Brain (organoid and tissue), 16 donors: ENCODE measurements at places on chromosomes 3 and 15. TPM values are rescaled to one million over a fixed set of nuclear protein-coding genes. Genes with fewer than 3 reads are reported as not detected.

GRCh38 chr15:59531066-59531675 lies 80.4 kb upstream of the GCNT3 start:
- no peak for DNase-seq

DNA sequence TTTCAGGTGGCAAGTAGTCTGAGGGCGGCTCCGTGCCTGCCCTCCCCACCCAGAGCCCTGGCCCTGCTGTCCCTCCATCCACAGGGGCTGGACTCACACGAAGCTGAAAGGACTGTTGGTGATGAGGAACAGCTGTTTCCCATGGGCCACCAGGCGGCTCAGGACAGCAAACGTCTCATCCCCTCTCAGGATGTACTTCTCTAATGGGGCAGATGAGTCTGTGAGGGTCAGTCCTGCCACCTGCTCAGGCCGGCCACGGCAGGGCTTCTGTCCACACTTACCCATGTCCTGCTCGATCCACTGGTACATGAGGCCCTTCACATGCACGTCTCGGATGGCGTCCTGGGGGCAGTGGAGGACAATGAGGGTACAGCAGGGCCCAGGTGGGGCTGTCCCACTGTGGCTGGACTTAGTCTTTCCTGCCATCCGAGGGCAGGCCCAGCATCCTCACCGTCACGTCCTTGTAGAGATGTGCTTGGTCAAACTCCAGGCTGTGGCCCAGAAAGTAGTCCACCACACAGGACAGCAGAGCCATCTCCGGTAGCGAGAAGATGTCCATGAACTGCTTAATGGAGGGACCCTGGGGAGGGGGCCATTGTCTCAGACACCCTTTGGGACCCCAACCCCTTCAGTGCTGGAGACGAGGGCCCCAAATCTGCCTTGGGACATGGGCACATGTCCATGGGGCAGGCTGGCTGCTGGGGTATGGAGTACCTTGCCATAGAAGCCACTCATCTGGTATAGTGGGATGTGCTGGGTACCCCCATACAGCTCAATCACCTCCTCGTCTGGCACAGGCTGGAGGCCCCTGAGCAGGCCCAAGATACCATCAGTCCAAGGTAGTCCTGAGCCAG lies 5.7 kb downstream of the NT5DC2 start:
- no peak for DNase-seq

- no peak for DNase-seq
Observed at GRCh38 chr3:15433531-15433930, 6.1 kb downstream of the EAF1 start.

DNA sequence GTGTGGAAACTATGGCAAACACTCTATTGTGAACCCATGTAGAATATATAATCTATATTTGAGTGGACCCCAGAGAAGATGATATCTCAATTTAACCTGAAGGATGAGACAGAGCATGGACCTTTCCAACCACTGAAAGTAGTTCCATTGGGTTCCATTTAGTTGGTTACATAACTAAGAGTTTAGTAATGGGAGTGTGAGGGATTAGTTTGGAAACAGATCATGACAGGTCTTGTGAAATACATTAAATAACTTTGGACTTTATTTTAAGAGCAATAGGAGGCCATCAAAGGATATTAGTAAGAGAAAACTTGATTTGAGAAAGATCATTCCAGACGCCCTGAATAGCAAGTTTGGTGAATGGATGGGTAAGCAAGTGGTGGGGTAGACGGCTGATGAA lies 487.2 kb upstream of the ROBO2 start:
- no peak for DNase-seq

DNA sequence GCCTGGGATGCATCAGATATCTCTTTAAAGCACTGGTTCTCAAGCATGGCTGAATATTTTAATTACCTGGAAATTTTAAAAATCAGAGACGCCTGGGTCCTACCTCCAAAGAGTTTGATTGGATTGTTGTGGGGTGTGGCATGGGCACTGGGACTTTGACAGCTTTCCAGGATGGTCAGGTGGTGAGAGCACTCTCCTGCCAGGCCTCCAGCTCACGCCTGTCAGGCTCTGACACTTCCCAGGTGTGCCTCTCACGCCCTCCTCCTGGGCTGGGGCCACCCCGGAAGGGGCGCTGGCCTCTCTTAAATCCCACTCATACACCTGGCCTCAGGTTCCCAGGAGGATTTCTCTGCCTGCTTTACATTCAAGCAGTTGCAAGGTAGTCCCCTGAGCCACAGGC lies 48.5 kb downstream of the AMOTL2 start:
- no peak for DNase-seq

DNA sequence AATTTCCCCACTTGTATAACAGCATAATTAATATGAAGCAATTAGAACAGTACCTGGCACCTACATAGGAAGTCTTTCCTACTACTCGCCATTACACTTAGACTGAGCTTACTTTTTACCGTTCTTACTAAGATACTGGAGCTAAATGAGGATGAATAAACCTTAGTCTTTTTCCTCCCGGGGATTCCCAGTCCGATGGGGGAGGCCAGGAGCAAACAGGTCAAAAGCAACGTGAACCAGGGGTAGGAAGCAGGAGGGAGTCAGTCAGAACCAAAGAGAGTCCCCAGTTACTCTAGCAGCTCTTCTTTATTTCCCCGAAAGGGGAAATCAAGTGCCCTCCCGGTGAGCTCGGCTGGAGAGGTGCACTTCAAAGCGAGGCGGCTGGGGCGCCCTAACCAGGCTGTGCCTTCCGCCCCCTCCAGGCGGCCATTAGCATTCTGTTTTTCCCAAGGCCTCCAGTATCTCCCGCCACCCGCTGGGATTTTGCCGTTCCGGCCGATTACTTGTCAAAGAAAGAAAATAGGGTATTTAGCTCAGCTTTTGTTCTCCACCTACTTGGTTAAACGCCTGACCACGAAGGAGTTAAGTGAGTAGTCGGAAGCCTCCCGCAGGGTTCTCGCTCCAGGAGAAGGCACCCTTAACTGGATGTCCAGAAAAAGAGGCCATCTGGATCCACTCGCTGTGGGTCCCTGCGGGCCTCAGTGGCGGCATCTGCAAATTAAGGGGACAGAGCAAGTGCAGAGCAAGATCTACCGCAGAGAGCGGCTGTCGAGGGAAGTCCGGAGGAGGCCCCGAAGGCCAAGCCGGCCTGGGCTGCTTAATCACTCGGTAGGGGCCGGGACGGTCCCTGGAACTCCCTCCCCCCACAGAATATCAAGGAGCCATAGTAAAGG lies 6.3 kb upstream of the EOMES start:
- peak; percentile 38 for DNase-seq

DNA sequence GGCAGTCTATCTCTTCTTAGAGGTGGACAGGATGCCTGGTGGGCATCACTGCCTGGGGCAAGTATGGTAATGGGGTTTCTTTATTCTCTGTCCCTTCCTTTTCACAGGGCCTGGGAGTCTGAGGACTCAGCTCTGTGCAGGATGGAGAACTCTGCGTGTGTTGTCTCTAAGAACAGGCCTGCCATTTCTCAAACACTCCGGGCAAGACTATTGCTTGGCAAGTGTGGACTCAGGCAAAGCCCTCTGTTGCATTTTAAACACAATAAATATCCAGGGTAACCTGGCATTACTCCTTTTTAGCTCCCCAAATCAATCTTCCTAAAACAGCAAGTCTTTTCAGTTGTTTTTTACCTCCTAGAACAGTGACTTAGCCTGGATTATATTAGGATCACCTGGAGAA lies 185.1 kb upstream of the ROPN1 start:
- DNase-seq: no peak

GRCh38 chr15:61917457-61917856 lies 142.8 kb downstream of the VPS13C start:
- DNase-seq: no peak

Gene CLRN1
- polyA plus RNA-seq: not detected

Gene CTXN2
- polyA plus RNA-seq: 0.90 TPM

Gene PAK2
- polyA plus RNA-seq: 71.7 TPM

Gene ILDR1
- 1.2 TPM for polyA plus RNA-seq

Gene GADL1
- 0.64 TPM for polyA plus RNA-seq

Gene LRRC2
- polyA plus RNA-seq: 0.27 TPM

Gene NRROS
- polyA plus RNA-seq: 1.4 TPM
